Kidney (tissue), 22 donors: ENCODE measurements at places on chromosomes 11 and 22. TPM values are rescaled to one million over a fixed set of nuclear protein-coding genes. Genes with fewer than 3 reads are reported as not detected.
A peak's percentile ranks its signal among the peaks of the same experiment; 100 is the strongest.

CAPN5 gene
- 36.0 TPM for total RNA-seq

RIMBP3B gene
- 0.16 TPM for total RNA-seq

PKP3 gene
- 3.6 TPM for total RNA-seq

RNF214 gene
- total RNA-seq = 24.7 TPM

AMBRA1 gene
- 32.6 TPM for total RNA-seq

PAFAH1B2 gene
- total RNA-seq = 90.2 TPM

MRGPRE gene
- 0.22 TPM for total RNA-seq

UPK3A gene
- not detected for total RNA-seq

GRCh38 chr22:24985826-24986214 is 33.3 kb downstream of the KIAA1671 start:
- no peak overlapping the region for H3K4me3 ChIP-seq
- DNase-seq = no peak
- no peaks in the 10 kb centered on the region for H3K36me3 ChIP-seq
- H3K4me1 ChIP-seq = peaks cover 5% of the 10 kb centered on the region
- no peaks in the 10 kb centered on the region for H3K27me3 ChIP-seq

DNA sequence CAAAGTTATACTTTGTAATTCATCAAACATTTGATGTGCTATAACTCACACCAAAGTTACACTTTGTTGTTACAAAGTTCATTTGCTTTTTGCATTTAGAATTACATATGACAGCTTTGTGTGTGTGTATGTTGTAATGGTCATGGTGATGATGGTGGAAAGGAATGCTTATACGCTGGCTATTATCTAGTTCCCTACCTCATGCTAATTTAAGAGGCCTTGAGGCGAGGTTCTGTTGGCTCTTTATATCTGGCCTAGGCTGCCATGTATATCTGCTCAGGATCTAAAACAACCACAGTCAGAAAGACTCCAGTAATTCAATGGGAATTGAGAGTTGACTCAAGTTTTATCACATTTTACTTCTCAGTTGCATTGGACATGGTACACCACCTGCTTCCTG is 123.4 kb downstream of the SLC17A6 start:
- DNase-seq = no peak
- H3K27ac ChIP-seq = no peak overlapping the region
- H3K4me3 ChIP-seq = no peak overlapping the region
- H3K27me3 ChIP-seq = no peaks in the 10 kb centered on the region
- H3K4me1 ChIP-seq = no peaks in the 10 kb centered on the region

DNA sequence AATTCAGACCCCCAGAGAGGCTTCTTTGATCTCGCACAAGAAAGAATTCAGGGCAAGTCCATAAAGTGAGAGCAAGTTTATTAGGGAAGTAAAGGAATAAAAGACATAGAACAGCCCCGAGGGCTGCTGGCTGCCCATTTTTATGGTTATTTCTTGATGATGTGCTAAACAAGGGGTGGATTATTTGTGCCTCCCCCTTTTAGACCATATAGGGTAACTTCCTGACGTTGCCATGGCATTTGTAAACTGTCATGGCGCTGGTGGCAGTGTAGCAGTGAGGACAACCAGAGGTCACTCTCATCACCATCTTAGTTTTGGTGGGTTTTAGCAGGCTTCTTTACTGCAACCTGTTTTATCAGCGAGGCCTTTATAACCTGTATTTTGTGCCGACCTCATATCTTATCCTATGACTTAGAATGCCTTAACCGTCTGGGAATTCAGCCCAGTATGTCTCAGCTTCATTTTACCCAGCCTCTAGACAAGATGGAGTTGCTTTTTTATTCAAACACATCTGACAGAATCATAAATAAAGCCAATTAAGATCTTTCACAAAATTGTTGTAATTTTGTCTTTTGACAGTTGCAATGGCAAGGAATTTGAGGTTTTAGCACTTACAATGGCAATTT is 7.6 kb downstream of the DDIAS start:
- no peaks in the 10 kb centered on the region for H3K36me3 ChIP-seq
- no peak overlapping the region for H3K4me3 ChIP-seq
- H3K27me3 ChIP-seq = no peaks in the 10 kb centered on the region

- H3K4me1 ChIP-seq = no peaks in the 10 kb centered on the region
- H3K4me3 ChIP-seq = no peak overlapping the region
Observed at GRCh38 chr11:44404301-44404700, 94.4 kb upstream of the ALX4 start.

GRCh38 chr11:74185285-74185684 is 14.2 kb downstream of the PPME1 start:
- DNase-seq = no peak
- H3K27ac ChIP-seq = no peak overlapping the region
- H3K4me1 ChIP-seq = no peaks in the 10 kb centered on the region
- no peaks in the 10 kb centered on the region for H3K27me3 ChIP-seq
- no peaks in the 10 kb centered on the region for H3K36me3 ChIP-seq
- no peak overlapping the region for H3K4me3 ChIP-seq

GRCh38 chr11:71065841-71066240 is 186.5 kb downstream of the SHANK2 start:
- H3K4me1 ChIP-seq = no peaks in the 10 kb centered on the region
- no peak overlapping the region for H3K4me3 ChIP-seq
- H3K27me3 ChIP-seq = no peaks in the 10 kb centered on the region
- H3K27ac ChIP-seq = no peak overlapping the region
- DNase-seq = no peak

GRCh38 chr22:37492428-37493344 is 6.5 kb upstream of the MFNG start:
- H3K36me3 ChIP-seq = no peaks in the 10 kb centered on the region
- no peak for DNase-seq
- H3K4me3 ChIP-seq = no peak overlapping the region
- no peaks in the 10 kb centered on the region for H3K4me1 ChIP-seq

DNA sequence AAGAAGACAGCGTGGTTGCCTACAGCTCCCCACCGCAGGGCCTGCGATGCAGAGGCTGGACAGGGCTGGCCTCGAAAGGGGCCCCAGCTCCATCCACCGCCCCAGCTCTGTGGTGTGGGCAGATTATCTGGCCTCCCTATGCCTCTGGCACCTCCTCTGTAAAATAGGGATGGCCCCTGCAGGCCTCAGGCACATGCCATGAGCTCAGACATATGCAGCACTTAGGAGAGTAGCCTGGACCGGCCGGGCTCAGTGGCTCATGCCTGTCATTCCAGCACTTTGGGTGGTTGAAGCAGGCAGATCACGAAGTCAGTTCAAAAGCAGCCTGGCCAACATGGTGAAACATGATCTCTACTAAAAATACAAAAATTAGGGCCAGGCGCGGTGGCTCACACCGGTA is 7.4 kb downstream of the APOBEC3D start:
- H3K4me1 ChIP-seq = no peaks in the 10 kb centered on the region
- no peak overlapping the region for H3K4me3 ChIP-seq
- H3K27ac ChIP-seq = no peak overlapping the region
- H3K27me3 ChIP-seq = no peaks in the 10 kb centered on the region
- H3K36me3 ChIP-seq = no peaks in the 10 kb centered on the region

- no peak overlapping the region for H3K27ac ChIP-seq
- no peaks in the 10 kb centered on the region for H3K27me3 ChIP-seq
- H3K4me3 ChIP-seq = peak overlapping the region; percentile 79
- H3K36me3 ChIP-seq = peaks cover 12% of the 10 kb centered on the region
- H3K4me1 ChIP-seq = peaks cover 4% of the 10 kb centered on the region
Observed at GRCh38 chr11:111870522-111870885, 877 bp downstream of the ALG9 start.

GRCh38 chr11:105986554-105986953 is 35.5 kb downstream of the MSANTD4 start:
- H3K4me3 ChIP-seq = no peak overlapping the region
- H3K36me3 ChIP-seq = no peaks in the 10 kb centered on the region
- DNase-seq = no peak
- no peaks in the 10 kb centered on the region for H3K4me1 ChIP-seq

- H3K4me1 ChIP-seq = no peaks in the 10 kb centered on the region
- peaks cover 23% of the 10 kb centered on the region for H3K27me3 ChIP-seq
- no peaks in the 10 kb centered on the region for H3K36me3 ChIP-seq
- DNase-seq = no peak
Observed at GRCh38 chr11:69773626-69774353, 1.4 kb downstream of the FGF4 start.

GRCh38 chr22:19603767-19604166 is 79.6 kb upstream of the CLDN5 start:
- DNase-seq = no peak
- peaks cover 3% of the 10 kb centered on the region for H3K27me3 ChIP-seq
- H3K27ac ChIP-seq = no peak overlapping the region
- H3K4me3 ChIP-seq = no peak overlapping the region
- H3K4me1 ChIP-seq = no peaks in the 10 kb centered on the region

- no peak overlapping the region for H3K27ac ChIP-seq
- peak; percentile 73 for DNase-seq
- no peaks in the 10 kb centered on the region for H3K27me3 ChIP-seq
- H3K4me1 ChIP-seq = peaks cover 10% of the 10 kb centered on the region
Observed at GRCh38 chr11:34203377-34203871, 98.0 kb downstream of the NAT10 start.

GRCh38 chr11:47560426-47560825 is 5.0 kb upstream of the PTPMT1 start:
- no peak overlapping the region for H3K4me3 ChIP-seq
- H3K27me3 ChIP-seq = no peaks in the 10 kb centered on the region
- H3K4me1 ChIP-seq = no peaks in the 10 kb centered on the region
- H3K36me3 ChIP-seq = no peaks in the 10 kb centered on the region
- H3K27ac ChIP-seq = no peak overlapping the region

GRCh38 chr11:118625036-118625690 is 17.7 kb downstream of the PHLDB1 start:
- H3K4me3 ChIP-seq = no peak overlapping the region
- H3K27me3 ChIP-seq = no peaks in the 10 kb centered on the region
- H3K4me1 ChIP-seq = peaks cover 26% of the 10 kb centered on the region

DNA sequence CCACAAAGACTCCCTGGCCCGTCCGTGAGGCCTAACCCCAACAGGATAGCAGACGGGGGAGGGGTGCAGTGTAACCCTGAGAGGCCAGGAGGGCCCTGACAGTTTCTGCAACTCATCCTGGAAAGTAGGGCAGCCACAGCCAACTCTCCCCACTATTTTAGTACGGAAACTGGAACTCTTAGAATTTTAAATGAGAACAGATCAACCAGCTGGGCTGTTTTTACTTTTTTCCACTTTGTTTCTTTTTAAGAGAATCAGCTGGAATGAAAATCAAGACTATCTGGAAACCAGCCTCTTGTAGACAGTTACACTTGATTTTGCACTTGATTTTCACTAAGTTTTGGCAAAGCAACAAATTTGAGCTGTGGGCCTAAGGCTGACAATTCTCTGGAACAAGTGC is 42.7 kb upstream of the NRIP3 start:
- H3K4me1 ChIP-seq = no peaks in the 10 kb centered on the region
- H3K4me3 ChIP-seq = no peak overlapping the region
- H3K27me3 ChIP-seq = no peaks in the 10 kb centered on the region
- H3K27ac ChIP-seq = no peak overlapping the region
- DNase-seq = no peak

GRCh38 chr11:25252854-25253253 is 756.0 kb downstream of the LUZP2 start:
- no peak for DNase-seq
- H3K27ac ChIP-seq = no peak overlapping the region
- no peaks in the 10 kb centered on the region for H3K4me1 ChIP-seq
- no peaks in the 10 kb centered on the region for H3K36me3 ChIP-seq
- no peaks in the 10 kb centered on the region for H3K27me3 ChIP-seq
- H3K4me3 ChIP-seq = no peak overlapping the region

DNA sequence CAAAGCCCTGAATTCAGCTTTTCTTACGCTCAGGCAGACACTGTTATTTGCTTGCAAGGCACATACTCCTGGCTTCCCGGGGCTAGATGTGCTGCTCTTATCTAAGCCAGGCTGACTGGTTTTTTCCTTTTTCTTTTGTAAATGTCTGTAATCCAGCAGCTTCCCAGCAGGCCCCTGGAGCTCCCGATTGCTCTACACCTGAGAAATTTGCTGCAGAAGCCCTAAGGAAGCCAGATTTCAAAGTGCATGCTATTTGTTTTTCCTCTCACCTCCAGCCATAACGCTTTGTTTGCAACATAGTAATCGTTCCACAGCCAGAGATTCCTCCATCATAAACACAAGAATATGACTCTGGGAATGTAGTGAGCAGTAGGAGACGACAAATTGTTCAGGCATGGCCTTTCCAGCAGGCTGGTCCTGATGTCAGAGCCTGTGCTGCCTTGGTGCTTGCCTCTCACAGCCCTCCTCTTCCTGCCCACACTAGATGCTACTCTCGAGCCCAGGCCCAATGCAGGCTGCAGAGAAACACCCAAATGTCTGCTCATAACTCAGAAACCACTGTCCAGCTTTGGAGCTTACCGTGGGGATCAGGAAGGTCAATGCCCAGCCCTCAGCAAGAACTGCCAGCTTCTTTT is 54.7 kb upstream of the SLC6A5 start:
- H3K36me3 ChIP-seq = no peaks in the 10 kb centered on the region
- H3K27me3 ChIP-seq = no peaks in the 10 kb centered on the region
- H3K27ac ChIP-seq = no peak overlapping the region
- no peak for DNase-seq
- no peak overlapping the region for H3K4me3 ChIP-seq
- H3K4me1 ChIP-seq = no peaks in the 10 kb centered on the region

GRCh38 chr11:74695705-74696280 is 35.4 kb downstream of the CHRDL2 start:
- H3K4me1 ChIP-seq = no peaks in the 10 kb centered on the region
- no peak overlapping the region for H3K27ac ChIP-seq
- no peaks in the 10 kb centered on the region for H3K36me3 ChIP-seq
- no peak for DNase-seq

GRCh38 chr11:131912134-131912533 is 541.7 kb downstream of the NTM start:
- DNase-seq = no peak
- H3K27me3 ChIP-seq = peaks cover 3% of the 10 kb centered on the region
- peaks cover 2% of the 10 kb centered on the region for H3K4me1 ChIP-seq
- no peak overlapping the region for H3K27ac ChIP-seq
